Osteoblast (primary cell): ENCODE measurements at places on chromosomes 2 and 18. TPM values are rescaled to one million over a fixed set of nuclear protein-coding genes. Genes with fewer than 3 reads are reported as not detected.

- no peak overlapping the region for H3K27ac ChIP-seq
- H3K36me3 ChIP-seq = no peaks in the 10 kb centered on the region
- no peaks in the 10 kb centered on the region for H3K4me1 ChIP-seq
- DNase-seq = no peak
Measured at GRCh38 chr2:133957724-133958480, 296.0 kb upstream of the MGAT5 start.

DNA sequence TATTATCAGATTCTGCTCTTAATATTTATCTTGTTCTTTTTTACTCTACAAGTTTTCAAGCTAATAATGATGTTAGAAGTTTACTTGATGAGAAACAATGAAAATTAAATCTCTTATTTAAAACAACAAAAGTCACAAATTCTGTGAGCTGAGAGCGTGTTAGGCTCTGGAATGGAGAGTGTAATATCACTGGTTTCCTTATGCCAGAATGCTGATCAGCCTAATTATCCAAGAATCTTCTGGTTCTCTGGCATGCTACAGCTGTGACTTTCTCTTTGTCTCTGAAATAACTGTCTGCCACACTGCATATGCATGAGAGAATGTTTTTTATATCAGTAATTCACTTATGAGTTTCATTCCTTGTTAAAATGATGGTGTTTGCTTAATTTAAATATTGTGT, 236.7 kb downstream of the PARD3B start:
- no peaks in the 10 kb centered on the region for H3K36me3 ChIP-seq
- no peak overlapping the region for H3K4me3 ChIP-seq
- no peaks in the 10 kb centered on the region for H3K27me3 ChIP-seq
- no peaks in the 10 kb centered on the region for H3K4me1 ChIP-seq
- H3K27ac ChIP-seq = no peak overlapping the region

LAPTM4A gene
- 249 and 275 TPM in 2 replicates for total RNA-seq

ANTXR1 gene
- total RNA-seq = 123 and 134 TPM in 2 replicates

GRCh38 chr2:168120730-168121129, 126.7 kb downstream of the STK39 start:
- no peaks in the 10 kb centered on the region for H3K27me3 ChIP-seq
- peaks cover 15% of the 10 kb centered on the region for H3K36me3 ChIP-seq
- no peak overlapping the region for H3K27ac ChIP-seq
- peaks cover 8% of the 10 kb centered on the region for H3K4me1 ChIP-seq

DNA sequence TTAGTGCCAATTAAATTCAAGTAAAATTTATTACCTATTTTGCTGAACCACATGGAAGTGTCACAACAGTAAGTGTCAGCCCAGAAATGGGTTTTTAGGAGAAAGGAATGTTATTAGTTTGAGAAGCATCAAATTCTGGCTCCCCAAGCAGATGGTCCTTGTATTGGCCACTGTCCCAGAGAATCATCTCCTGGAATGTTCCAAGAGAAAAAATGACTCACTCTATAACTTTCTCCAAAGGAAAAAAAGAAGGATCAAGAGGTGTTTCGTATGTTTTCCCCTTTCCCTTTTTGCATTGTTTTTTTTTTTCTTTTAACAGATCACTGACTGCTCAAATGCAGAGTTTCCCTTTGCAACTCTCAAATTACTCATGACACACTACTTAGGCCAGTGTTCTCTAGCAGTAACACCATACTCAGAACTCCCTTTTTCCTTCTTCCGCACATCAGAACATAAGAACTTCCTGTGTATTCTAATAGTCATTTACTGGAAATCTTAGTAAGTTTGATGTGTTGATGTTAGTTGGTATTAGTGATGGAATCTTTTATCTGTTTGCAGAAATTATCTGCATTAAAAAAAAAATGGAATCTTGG, 390.3 kb downstream of the GPD2 start:
- no peak overlapping the region for H3K4me3 ChIP-seq
- no peaks in the 10 kb centered on the region for H3K36me3 ChIP-seq
- peak overlapping the region; percentile 3 for H3K27ac ChIP-seq
- H3K27me3 ChIP-seq = no peaks in the 10 kb centered on the region

GRCh38 chr2:125560855-125561254, 1095.1 kb upstream of the GYPC start:
- DNase-seq = no peak
- H3K36me3 ChIP-seq = no peaks in the 10 kb centered on the region
- H3K4me3 ChIP-seq = no peak overlapping the region
- no peaks in the 10 kb centered on the region for H3K4me1 ChIP-seq

DYSF gene
- total RNA-seq = 2.7 and 4.3 TPM in 2 replicates

DNA sequence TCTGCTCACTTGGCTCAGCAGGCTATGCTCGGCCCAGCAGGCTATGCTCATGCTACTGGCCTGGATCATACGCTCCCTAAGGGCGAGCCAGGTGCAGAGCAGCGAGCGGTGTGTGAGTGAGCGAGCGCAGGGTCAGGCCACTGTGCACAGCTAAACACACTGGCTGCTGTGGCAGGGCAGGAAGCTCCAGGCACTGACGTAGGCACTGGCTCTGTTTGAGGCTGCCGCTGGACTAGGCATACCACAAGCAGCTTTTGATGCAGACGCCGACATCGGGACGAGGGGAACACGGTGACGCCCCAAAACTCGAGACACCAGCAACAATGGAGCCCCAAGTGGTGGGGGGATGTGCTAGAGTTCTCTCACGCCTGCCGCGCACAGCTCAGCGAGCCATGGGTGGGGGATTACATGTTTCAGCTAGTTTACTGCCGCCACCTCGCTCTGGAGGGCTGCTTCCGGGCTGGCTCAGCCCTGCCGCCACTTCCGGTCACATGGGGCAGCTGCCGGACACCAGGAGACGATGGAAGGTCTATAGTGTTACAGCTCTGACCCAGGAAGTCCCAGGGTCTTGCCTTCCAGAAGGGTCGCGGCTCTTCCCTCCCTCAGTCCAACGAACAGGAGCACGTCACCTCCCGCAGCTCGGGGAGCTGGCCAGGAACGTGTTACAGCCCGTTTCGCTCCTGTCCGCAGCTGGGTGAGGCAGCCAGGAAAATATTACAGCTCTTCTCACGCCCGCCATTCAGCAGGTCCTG, 1176.9 kb upstream of the LRRTM1 start:
- H3K36me3 ChIP-seq = no peaks in the 10 kb centered on the region
- H3K4me3 ChIP-seq = no peak overlapping the region
- no peak for DNase-seq
- no peaks in the 10 kb centered on the region for H3K27me3 ChIP-seq

DNA sequence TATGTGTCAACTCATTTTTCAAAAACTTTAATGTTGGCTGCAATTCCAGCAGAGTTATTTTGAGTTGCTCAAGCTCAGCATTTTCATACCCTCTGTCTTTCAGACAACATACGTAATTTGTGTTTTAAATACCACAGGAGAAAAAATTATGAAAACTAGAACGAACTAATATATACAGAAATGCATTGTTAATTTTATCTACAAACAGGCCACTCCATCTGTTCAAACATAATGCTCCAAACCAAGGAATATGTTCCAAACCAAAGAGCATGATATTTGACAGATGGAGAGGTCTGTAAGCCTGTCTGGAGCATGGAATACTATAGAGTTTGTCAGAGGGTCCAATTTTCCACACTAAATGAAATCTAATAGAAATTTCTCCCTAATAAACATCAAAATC, 536.2 kb upstream of the FSIP2 start:
- no peaks in the 10 kb centered on the region for H3K27me3 ChIP-seq
- no peak overlapping the region for H3K27ac ChIP-seq
- H3K36me3 ChIP-seq = no peaks in the 10 kb centered on the region
- H3K4me1 ChIP-seq = no peaks in the 10 kb centered on the region
- H3K4me3 ChIP-seq = no peak overlapping the region

GRCh38 chr2:121949271-121949670, 193.8 kb downstream of the TSN start:
- no peaks in the 10 kb centered on the region for H3K36me3 ChIP-seq
- H3K4me1 ChIP-seq = peaks cover 2% of the 10 kb centered on the region
- no peak overlapping the region for H3K4me3 ChIP-seq
- no peaks in the 10 kb centered on the region for H3K27me3 ChIP-seq

ADD2 gene
- not detected in 2 replicates for total RNA-seq

DNA sequence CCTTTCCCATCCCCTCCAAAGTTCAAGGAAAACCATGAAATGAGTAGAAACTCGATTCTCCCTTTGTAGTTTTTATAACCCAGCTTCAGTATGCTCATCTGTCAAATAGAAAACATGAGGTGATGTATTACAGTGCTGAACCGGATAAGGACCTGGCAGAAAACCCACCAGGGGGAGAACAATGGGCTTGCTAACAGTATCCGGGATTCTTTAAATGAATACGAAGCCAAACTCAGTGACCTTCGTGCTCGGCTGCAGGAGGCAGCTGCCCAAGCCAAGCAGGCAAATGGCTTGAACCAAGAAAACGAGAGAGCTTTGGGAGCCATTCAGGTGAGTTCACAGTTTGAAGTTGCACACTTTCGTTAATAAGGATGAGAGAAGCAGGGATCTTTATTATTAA, 113.6 kb upstream of the TTC39C start:
- H3K36me3 ChIP-seq = no peaks in the 10 kb centered on the region
- H3K27ac ChIP-seq = no peak overlapping the region
- no peaks in the 10 kb centered on the region for H3K4me1 ChIP-seq
- no peak overlapping the region for H3K4me3 ChIP-seq

GRCh38 chr2:179857236-179857635, 4.2 kb downstream of the ZNF385B start:
- peaks cover 72% of the 10 kb centered on the region for H3K27me3 ChIP-seq
- DNase-seq = peak; percentile 63

FAM110C gene
- total RNA-seq = not detected in 2 replicates

- DNase-seq = peak; percentile 78
- H3K36me3 ChIP-seq = no peaks in the 10 kb centered on the region
- H3K4me3 ChIP-seq = no peak overlapping the region
- H3K27me3 ChIP-seq = no peaks in the 10 kb centered on the region
- H3K4me1 ChIP-seq = peaks cover under 1% of the 10 kb centered on the region
- no peak overlapping the region for H3K27ac ChIP-seq
Measured at GRCh38 chr18:10230072-10230471, 224.4 kb upstream of the APCDD1 start.

PLGLB1 gene
- 1.8 and 2.9 TPM in 2 replicates for total RNA-seq
